Suprapubic skin (tissue), 4 donors: ENCODE measurements at places on chromosomes 4 and X.
A peak's percentile ranks its signal among the peaks of the same experiment; 100 is the strongest.

- no peak for DNase-seq
Observed at GRCh38 chrX:76127341-76127740, 45.5 kb upstream of the PBDC1 start.

DNA sequence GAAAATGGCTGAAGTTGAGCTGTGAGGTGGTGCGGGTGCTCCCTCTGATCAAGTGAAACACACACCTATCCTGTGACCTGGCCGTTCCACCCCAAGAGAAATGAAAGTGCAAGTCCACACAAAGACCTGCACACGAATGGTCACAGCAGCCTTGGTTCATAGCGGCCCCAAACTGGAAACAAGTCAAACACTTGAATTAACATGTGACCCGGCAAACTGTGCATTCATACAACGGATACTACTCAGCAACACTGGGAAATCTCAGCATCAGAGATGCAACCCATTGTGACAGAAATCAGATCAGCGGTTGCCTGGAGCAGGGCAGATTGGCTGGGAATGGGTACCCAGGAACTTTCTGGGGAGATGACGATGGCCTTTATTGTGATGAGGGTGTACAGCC lies 7.6 kb downstream of the G6PD start:
- no peak for DNase-seq

- DNase-seq, result no peak
Observed at GRCh38 chrX:42818151-42818921, 40.4 kb upstream of the PPP1R2C start.

DNA sequence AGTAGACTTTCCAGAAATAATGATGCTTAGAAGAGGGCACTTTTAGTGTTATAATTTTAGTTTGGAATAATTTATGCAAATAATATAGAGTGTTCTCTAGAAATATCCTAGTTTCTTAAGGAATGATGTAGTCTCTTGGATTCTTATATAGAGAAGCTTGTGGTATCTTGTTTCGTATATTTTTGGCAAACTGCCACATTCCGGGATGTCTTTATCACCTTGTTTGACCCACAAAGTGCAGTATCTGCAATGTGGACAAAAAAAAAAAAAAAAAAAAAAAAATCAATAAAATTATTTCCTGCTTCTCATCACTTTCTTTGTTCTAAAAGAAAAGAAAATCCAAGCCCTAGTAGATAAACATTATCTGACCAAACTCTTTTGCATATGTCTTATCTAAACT lies 1577.7 kb upstream of the TENM3 start:
- no peak for DNase-seq

DNA sequence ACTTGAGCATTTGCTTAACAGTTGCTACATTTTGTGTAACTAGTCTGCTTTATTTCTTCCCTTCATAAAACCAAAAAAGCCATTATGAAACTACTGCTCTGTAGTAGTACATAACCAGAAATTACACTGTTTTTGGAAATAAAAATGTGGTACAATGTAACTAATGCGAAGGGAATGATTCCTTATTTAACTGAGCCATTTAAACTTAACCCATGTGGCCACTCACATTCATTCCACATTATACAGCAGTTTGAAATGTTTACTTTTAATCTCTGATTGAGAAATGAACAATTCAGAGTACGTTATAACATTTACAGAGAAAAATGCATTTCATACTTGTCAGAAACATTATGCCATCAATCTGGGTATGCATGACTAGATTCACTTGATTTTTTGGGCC lies 94.2 kb downstream of the NYX start:
- no peak for DNase-seq

GRCh38 chr4:1061760-1062159 lies 50.3 kb downstream of the FGFRL1 start:
- DNase-seq, result peak; percentile 4

- DNase-seq, result no peak
Observed at GRCh38 chrX:141278306-141278705, 36.0 kb upstream of the SPANXC start.

- DNase-seq, result no peak
Observed at GRCh38 chr4:61596606-61597340, 396.6 kb downstream of the ADGRL3 start.

- DNase-seq, result no peak
Observed at GRCh38 chrX:38701073-38701472, 100.2 kb upstream of the MID1IP1 start.

DNA sequence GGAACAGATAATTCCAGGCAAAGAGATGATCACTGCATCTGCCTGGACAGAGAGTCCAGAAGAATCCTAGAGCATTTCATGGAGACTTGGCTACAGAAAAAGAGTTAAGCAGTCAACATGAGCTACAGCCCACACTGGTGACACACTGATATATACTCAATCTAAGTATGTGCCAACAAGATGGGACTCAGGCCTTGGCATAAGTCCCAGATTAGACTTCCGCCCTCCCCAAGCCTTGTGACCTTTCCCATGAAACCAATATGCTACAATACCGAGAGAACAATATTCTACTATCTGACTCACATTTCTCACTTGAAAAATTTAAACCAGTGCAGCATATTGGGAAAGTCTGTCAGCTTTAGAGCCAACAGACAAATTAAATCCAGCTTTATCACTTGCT lies 65.7 kb upstream of the SLITRK2 start:
- no peak for DNase-seq

- no peak for DNase-seq
Observed at GRCh38 chr4:76430519-76431388, 4.3 kb upstream of the SHROOM3 start.

- no peak for DNase-seq
Observed at GRCh38 chr4:147981305-147981704, 249.4 kb downstream of the ARHGAP10 start.

GRCh38 chrX:19658030-19658429 lies 142.7 kb upstream of the MAP3K15 start:
- no peak for DNase-seq

GRCh38 chrX:54357414-54358377 lies at the start of gene WNK3:
Gene WNK3 (minus strand): TSS chrX:54358046.
- DNase-seq, result peak; percentile 84

DNA sequence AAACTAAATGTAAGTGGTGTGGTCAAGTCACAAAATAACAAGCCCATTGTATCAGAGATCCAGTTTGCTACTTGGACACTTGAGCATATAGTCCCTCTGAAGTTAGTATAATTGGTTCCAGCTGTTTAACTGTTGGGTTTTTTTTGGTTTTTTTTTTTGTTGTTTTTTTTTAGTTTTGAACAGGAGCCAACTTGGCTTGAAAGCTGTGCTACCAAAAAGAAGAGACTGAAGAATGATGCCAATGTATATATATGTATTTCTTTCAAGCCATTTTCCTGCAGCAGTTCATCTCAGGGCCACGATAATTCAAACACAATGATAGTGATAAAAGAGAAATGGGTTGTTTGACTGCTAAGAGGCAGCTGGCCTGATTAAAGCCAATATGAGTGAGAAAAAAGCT lies 138.3 kb downstream of the PCDH18 start:
- DNase-seq, result no peak

GRCh38 chr4:15552557-15553362 lies 83.1 kb downstream of the CC2D2A start:
- no peak for DNase-seq

- no peak for DNase-seq
Observed at GRCh38 chr4:21476757-21477156, 471.8 kb downstream of the KCNIP4 start.

- no peak for DNase-seq
Observed at GRCh38 chr4:184664445-184665210, 15.1 kb downstream of the PRIMPOL start.

DNA sequence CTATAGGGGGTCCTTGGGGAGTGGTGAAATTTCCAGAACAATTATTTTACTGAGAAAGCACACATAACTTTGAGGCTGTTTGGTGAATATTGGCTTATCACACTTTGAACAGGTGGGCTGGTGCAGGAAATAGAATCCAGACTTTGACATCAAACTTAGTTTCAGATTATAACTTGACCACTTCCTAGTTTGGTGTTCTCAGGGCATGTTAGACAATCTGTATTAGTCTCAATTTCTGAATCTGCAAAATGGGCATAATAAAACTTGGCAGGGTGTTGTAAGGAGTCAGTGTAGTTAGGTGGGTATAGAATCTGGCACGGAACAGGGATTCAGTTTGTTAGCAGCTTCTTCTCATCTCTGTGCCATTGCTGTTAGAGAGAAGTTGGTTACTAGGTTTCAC lies 43.3 kb upstream of the MBNL3 start:
- DNase-seq, result no peak

DNA sequence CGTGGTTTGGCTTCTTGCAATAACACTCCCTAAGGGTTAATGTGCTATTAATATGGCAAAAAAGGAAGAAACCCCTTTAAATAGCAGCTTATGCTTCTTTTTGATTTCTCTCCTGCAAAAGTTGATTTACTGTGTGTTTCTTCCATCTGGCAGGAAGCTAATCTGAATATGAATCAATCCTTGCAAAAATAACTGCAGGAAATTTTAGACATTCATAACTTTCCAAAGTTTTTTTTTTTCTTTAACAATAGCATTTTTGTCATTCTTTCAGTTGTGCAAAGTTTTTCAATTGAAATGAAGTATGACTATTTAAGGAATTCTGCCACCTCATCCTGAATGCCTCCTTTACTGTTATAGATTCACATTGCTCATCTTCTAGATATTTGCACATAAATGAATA lies 115.6 kb downstream of the SPANXA1 start:
- no peak for DNase-seq

- no peak for DNase-seq
Observed at GRCh38 chrX:13692771-13693231, 3.9 kb downstream of the RAB9A start.

DNA sequence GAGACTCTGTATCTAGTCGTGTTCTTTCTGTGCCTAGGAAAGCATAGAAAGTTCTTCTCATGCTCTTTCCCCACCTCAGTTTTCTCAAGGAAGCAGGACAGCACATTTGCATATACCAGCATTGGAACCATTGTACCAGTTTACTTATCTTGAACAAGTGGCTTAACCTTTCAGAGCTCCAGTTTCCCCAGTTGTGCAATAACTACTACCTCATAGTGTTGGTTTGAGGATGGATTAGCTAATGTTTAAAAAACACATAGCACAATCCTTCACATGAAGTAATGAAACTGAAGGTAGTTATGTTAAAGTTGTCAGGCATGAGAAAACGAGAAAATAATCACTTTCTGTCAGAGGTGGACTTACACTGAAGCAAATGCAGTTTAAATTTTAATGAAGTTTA lies 92.2 kb upstream of the H2AZ1 start:
- no peak for DNase-seq

GRCh38 chr4:121783210-121783609 lies 17.9 kb upstream of the EXOSC9 start:
- no peak for DNase-seq

DNA sequence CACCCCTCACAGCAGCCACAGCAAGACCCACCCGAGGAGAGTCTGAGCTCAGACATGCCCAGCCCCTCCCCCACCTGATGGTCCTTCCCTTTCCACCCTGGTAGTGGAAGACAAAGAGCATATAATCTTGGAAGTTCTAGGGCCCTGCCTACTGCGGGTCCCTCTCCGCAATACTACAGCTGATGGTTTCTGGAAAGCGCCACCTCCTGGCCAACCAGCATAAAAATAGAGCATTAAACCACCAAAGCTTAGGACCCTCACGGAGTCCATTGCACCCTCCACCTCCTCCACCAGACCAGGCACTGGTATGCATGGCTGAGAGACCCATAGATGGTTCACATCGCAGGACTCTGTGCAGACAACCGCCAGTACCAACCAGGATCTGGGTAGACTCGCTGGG lies 78.2 kb downstream of the SH3BGRL start:
- no peak for DNase-seq

GRCh38 chr4:126838941-126839679 lies 793.6 kb upstream of the INTU start:
- DNase-seq, result no peak

DNA sequence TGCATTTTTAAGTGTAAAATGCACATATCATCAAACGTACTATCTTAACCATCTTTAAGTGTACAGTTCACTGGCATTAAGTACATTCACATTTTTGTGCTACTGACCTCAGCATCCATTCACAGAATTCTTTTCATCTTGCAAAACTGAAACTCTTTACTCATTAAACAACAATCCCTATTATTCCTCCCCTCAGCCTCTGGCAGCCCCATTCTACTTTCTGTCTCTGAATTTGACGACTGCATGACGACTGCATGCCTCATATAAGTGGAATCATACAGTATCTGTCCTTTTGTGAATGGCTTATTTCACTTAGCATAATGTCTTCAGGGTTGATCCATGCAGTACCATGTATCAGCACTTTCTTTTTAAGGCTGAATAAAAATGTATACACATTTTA lies 38.7 kb downstream of the CNKSR2 start:
- DNase-seq, result no peak

DNA sequence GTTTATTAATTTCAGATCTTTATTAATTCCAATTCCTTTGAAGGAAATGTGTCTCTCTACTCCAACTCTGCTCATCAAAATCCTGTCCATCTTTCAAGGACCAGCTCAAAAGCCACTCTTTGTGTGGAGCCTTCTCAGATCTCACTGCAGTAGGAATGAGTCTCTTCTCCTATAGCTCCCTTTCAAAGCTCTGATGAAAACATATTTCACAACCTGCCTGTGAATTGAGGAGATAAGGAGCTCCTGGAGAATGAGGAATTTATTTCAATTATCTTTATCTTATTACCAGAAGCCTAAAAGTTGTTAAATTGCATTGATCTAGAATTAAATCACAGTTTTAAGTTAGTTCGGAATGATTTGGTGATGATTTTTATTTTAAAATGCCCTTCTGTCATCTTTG lies 92.6 kb upstream of the TRPC3 start:
- DNase-seq, result no peak

DNA sequence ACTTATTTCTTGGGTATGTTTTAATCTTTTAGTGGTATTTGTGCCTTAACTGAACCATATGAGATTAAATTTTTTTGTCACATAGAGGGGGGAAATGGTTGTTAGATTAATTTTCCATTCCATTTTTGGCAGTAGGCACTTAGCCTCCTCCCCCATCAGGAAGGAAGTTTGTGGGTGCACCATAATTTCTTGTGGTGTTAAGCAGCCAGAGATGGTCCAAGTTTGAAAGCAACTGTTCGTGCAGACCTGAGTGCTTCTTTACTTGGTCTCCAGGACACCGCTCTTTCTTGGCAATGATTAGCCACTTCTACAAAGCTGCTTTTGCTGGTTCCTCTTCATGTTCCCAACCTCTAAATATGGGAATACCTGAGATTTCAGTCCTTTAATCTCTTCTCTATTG lies 92.7 kb upstream of the RPL34 start:
- DNase-seq, result no peak

- no peak for DNase-seq
Observed at GRCh38 chrX:153643431-153644351, 3.3 kb upstream of the DUSP9 start.

DNA sequence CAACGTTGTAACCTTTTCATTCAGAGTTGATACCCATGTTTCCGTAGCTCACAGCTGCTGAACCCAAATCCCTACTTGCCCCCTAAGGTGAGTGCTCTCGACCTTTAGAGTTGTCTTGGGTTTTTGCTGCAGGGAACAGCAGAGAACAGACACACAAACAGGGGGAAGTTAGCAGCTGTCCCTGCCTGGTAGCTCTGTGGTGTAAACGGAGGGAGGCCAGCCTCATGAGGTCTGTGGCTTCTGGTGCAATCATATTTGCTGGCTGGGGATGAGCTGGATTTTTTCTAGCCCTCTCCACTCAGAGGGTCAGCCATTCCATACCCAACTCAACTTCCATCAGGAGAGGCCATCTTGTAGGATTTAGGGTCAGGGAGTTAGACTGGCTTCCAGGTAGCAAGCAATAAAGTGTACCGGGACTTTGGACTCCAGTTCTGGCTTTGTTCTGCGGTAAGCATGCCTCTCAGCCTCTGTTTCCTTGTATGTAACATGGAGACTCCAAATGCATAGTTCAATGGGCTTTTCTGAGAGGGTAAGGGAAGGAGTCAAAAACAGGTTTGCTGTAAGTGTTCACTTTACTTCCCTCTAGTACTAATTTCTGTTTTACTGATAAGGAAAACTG lies 218.9 kb downstream of the MID1IP1 start:
- DNase-seq, result no peak
